ENCODE measurements at places on chromosomes 3 and 15. TPM values are rescaled to one million over a fixed set of nuclear protein-coding genes. Genes with fewer than 3 reads are reported as not detected.
A peak's percentile ranks its signal among the peaks of the same experiment; 100 is the strongest.

Gene PAK6
- 7.4 TPM for total RNA-seq

Gene SYNPR
- 0.64 TPM for total RNA-seq

DNA sequence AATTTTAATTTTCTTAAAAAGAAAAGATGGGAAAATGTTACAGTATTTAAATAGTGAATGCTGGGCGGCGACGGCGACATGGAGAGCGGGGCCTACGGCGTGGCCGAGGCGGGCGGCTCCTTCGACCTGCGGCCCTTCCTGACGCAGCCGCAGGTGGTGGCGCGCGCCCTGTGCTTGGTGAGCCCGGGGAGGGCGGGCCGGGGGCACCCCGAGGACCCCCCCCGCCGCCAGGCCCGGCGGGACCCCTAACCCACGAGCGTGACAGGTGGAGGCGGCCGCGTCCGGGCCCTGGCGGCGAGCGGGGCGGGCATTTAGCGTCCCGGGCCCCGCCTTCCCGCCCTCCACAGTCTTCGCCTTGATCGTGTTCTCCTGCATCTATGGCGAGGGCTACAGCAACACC is 38.4 kb upstream of the GOLGA8J start:
- DNase-seq: no peak
- H3K4me1 ChIP-seq: no peaks in the 10 kb centered on the region
- H3K27ac ChIP-seq: no peak overlapping the region
- no peaks in the 10 kb centered on the region for H3K36me3 ChIP-seq
- no peaks in the 10 kb centered on the region for H3K27me3 ChIP-seq
- H3K4me3 ChIP-seq: no peak overlapping the region

Gene TTLL13
- total RNA-seq: not detected

- peaks cover 35% of the 10 kb centered on the region for H3K36me3 ChIP-seq
- peaks cover 6% of the 10 kb centered on the region for H3K4me1 ChIP-seq
- DNase-seq: no peak
- H3K4me3 ChIP-seq: no peak overlapping the region
These were observed 57.3 kb downstream of the ROPN1B start for GRCh38 chr3:126026277-126026751.

GRCh38 chr3:186108106-186108940 is 566 bp downstream of the ETV5 start:
- H3K27ac ChIP-seq: no peak overlapping the region
- peaks cover 28% of the 10 kb centered on the region for H3K27me3 ChIP-seq
- H3K36me3 ChIP-seq: no peaks in the 10 kb centered on the region

DNA sequence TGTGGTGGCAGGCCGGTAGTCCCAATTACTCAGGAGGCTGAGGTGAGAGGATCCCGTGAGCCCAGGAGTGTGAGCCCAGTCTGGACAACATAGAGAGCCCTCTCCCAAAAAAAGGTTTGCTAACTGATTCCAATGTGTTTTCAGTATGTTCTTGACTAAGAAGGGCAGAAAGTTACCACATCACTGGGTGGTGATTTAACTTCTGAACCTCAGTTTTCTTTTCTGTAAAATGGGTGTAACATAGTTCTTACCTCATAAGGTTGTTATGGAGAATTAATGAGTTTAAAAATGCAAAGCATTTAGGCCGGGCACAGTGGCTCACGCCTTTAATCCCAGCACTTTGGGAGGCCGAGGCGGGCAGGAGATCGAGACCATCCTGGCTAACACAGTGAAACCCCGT is 28.5 kb upstream of the RAF1 start:
- H3K4me3 ChIP-seq: no peak overlapping the region
- no peaks in the 10 kb centered on the region for H3K36me3 ChIP-seq
- DNase-seq: no peak

GRCh38 chr15:56817321-56818080 is 84.2 kb upstream of the ZNF280D start:
- no peak overlapping the region for H3K4me3 ChIP-seq
- no peak for DNase-seq
- no peaks in the 10 kb centered on the region for H3K4me1 ChIP-seq
- no peak overlapping the region for H3K27ac ChIP-seq
- H3K36me3 ChIP-seq: no peaks in the 10 kb centered on the region

DNA sequence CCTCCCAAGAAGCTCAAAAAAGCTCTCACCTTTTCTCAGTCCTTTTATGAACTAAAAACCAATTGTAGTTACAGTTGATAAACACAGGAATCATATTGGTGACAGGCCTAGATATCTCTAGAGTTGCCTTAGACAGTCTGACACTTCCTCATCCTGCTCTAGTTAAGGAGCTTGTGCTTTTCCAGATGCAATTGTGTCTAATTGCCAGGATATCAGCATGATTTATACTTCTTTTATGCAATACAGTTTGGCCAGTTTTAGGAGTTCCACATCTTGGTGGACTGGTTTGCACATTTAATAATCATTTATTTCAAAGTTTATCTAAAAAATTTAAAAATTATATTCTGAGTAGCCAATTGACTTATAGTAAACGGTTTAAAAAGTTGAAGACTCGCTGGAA is 95.7 kb downstream of the DUT start:
- no peaks in the 10 kb centered on the region for H3K27me3 ChIP-seq
- no peak for DNase-seq
- H3K4me1 ChIP-seq: peaks cover under 1% of the 10 kb centered on the region
- no peak overlapping the region for H3K4me3 ChIP-seq
- H3K27ac ChIP-seq: no peak overlapping the region

DNA sequence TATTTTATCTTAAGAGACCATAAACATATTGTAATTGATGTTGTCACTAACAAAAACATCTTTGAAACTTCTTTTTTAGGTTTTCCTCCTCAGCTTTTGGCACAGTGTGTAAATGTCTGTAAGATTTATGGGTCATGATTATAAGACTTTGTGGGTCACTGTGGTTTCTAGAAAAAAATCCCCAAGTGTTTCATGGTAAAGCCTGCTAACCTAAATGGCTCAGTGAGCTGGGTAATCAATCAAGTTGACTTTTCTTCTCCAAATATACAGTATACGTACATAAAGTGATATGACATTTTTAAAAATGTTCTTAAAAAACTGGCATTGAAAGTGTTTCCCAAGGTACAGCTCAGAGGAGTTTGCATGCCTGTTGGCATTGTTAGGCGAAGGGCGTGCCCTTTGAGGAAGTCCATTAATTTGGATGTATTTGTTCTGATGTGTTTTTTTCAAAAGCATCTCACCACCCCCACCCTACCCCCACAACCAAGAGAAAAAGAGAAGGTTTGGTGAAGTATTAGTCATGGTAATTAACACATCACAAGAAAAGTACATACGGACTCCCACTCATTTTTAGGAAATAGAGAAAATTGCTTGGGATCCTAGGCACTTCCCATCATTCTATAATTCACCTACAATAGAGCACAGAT is 385.4 kb upstream of the LRRC3B start:
- H3K4me1 ChIP-seq: no peaks in the 10 kb centered on the region
- H3K27ac ChIP-seq: no peak overlapping the region
- no peak overlapping the region for H3K4me3 ChIP-seq
- no peaks in the 10 kb centered on the region for H3K27me3 ChIP-seq
- 0 out of 2 replicates have a peak, but pooled peaks cover 3% of the 10 kb centered on the region for H3K36me3 ChIP-seq

DNA sequence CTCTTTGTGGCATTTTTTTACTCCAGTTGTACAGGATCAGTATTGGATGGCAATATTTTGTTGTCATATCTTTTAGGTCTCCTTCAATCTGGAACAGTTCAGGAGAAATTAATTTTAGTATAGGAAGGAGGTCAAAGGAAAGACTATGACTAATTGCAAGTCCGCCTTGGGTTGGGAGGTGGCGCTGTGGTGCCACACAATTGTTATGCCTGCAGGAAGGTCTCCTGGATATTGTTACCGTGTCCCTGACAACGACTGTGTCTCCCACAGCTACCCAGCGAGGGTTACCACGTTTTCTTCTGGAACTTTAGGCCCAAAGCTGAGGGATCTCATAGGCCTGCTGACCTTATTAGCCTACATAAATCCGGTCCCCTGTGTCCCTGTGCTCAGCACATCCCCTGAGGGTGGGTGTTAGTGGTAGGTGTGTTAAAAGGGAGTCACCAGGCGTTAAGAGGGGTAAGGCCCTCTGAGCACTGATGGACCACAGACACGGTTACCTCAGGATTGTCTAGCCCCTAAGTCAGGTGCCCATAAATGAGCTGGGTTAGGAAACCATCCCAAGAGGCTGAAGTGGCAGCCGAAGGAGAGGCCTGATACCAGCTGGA is 31.5 kb downstream of the KCNAB1 start:
- H3K27ac ChIP-seq: no peak overlapping the region
- no peaks in the 10 kb centered on the region for H3K27me3 ChIP-seq
- H3K36me3 ChIP-seq: peaks cover 4% of the 10 kb centered on the region
- no peaks in the 10 kb centered on the region for H3K4me1 ChIP-seq
- H3K4me3 ChIP-seq: no peak overlapping the region
- peak; percentile 80 for DNase-seq

DNA sequence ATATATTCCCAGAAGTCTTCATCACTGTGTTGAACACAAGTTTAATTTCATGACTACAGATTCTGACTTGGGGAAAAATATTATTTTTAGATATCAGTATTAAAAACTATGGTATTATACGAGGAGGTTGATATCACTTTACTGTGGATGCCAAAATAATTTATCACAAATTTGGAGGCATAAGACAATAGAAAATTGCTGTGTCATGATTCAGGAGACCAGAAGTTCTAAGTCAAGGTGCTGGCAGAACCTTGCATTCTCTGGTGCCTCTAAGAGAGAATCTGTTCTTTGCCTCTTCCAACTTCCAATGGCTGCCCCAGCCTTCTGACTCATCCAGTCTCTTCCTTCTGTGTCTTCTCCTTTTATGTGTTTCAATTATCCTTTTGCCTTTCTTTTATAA is 325.0 kb upstream of the CNTN4 start:
- no peak for DNase-seq
- no peak overlapping the region for H3K4me3 ChIP-seq
- no peaks in the 10 kb centered on the region for H3K27me3 ChIP-seq
- H3K36me3 ChIP-seq: no peaks in the 10 kb centered on the region
- H3K27ac ChIP-seq: no peak overlapping the region

Gene PLCH1
- 17.8 TPM for total RNA-seq

DNA sequence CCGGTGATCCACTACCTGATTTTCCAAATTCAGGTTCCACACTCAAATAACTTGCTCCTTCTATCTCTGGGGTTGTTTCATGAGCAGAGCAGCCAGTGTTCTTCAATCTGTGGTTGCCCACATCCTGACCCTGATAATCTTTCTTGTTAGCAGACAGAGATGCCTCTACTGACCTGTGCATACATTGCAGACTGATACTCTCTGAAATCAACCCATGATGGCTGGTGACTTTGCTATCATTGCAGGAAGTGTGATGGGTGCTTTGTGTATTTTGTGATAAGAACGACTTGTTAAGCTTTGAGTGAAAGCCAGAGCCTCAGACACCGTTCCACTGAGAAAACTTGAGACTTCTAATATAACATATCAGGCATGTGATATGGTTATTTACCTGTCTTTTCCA is 39.9 kb downstream of the GATM start:
- H3K4me3 ChIP-seq: no peak overlapping the region
- H3K4me1 ChIP-seq: no peaks in the 10 kb centered on the region
- no peaks in the 10 kb centered on the region for H3K36me3 ChIP-seq
- no peak for DNase-seq
- no peak overlapping the region for H3K27ac ChIP-seq

Gene CCR2
- not detected for total RNA-seq

DNA sequence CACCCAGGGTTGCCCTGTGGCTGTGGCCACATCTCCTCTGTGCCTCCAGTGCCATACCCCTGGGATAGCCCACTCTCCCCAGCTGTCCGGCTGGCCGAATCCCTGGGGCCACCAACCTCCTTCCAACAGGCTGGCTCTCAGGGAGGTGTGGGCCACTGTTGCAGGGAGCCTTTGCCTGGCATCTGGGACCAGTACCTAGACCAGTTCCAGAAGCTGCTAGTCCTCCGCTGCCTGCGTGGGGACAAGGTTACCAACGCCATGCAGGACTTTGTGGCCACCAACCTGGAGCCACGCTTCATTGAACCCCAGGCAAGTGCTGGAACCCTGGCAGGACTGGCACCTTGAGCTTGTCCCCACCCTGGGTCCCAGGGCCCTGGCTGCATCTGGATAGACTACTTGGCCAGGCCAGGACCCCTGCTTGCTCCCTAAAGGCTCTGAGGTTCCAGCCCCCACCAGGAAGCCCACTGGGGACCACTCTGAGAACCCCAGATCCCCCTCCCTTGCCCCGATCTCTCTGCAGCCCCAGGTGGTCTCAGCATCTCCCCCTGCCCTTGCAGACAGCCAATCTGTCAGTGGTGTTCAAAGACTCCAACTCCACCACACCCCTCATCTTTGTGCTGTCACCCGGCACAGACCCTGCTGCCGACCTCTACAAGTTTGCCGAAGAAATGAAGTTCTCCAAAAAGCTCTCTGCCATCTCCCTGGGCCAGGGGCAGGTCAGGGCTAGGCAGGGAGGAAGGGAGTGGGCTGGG is 50.0 kb downstream of the SEMA3G start:
- no peaks in the 10 kb centered on the region for H3K4me1 ChIP-seq
- no peak overlapping the region for H3K27ac ChIP-seq
- no peak overlapping the region for H3K4me3 ChIP-seq

- H3K27me3 ChIP-seq: no peaks in the 10 kb centered on the region
- no peak overlapping the region for H3K27ac ChIP-seq
- no peak for DNase-seq
These were observed 368.7 kb downstream of the IL5RA start for GRCh38 chr3:2741516-2741915.

DNA sequence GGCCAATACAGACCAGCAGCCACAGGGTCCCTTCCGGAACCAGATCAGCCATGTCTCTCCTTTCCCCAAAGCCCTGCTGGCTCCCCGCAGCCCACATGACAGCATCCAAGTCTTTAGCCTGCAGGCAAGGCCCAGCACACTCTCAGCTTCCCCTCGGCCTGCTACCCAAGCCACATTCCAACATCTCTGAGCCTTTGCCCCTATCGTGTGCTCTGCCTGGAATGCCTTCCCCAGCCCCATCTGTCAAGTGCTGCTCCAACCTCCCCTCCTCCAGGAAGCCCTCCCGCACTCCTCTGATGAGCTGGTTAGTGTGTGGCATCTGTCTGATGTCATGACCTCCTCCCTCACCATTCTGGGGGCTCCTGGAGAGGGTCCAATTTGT is 8.5 kb downstream of the PLXND1 start:
- peak overlapping the region; percentile 5 for H3K4me3 ChIP-seq
- no peak overlapping the region for H3K27ac ChIP-seq
- H3K4me1 ChIP-seq: peaks cover 6% of the 10 kb centered on the region
- DNase-seq: peak; percentile 66
- no peaks in the 10 kb centered on the region for H3K27me3 ChIP-seq

Gene SACM1L
- total RNA-seq: 52.8 TPM

DNA sequence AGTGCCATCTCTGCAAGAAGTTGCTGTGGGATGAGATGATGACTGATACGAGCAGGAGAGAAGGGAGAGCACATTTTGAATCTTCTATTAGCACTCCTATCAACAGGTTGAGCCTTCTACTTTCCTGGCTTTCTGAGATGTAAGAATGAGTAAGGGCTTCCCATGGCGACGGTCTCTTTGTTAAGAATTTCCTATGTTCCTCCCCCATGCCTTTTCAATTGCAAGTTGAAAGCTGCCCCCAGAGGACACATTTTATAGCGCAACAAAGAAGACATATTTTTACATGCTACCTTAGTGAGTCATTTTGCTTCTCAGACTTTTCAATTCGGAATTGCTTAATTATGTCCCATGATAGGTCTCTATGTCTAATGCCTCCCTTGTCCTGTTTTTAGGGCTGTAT is 71.3 kb upstream of the LRTM1 start:
- H3K4me1 ChIP-seq: peaks cover 12% of the 10 kb centered on the region
- H3K27ac ChIP-seq: no peak overlapping the region
- H3K27me3 ChIP-seq: no peaks in the 10 kb centered on the region
- H3K36me3 ChIP-seq: peaks cover 4% of the 10 kb centered on the region
- H3K4me3 ChIP-seq: no peak overlapping the region
- peak; percentile 60 for DNase-seq

GRCh38 chr3:161607056-161607455 is 110.4 kb downstream of the OTOL1 start:
- H3K27me3 ChIP-seq: no peaks in the 10 kb centered on the region
- H3K4me1 ChIP-seq: no peaks in the 10 kb centered on the region
- H3K4me3 ChIP-seq: no peak overlapping the region
- DNase-seq: no peak
- H3K36me3 ChIP-seq: peaks cover 8% of the 10 kb centered on the region
